ENCODE measurements at places on chromosomes 2 and 18.

DNA sequence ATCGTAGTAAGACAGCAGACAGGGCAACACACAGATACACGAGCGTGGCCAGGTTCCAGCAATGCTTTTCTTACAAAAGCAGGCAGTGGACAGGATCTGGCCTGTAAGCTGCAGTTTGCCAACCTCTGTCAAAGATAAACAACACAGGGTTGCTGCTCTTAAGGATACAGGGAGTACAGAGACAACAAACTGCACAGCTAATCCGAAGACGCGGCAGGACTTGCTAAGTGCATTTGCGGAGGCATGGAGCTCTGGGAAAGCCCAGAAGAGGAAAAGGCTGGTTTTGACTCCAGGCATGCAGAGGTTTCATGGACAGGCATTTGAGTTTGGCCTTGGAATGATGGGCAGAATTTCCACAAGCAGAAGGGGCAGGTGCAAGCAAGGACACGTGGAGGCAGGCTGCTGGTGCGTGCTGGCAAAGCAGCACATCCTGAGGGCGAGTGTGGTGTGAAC, 24.4 kb downstream of the SERTAD2 start:
- DNase-seq: no peak

DNA sequence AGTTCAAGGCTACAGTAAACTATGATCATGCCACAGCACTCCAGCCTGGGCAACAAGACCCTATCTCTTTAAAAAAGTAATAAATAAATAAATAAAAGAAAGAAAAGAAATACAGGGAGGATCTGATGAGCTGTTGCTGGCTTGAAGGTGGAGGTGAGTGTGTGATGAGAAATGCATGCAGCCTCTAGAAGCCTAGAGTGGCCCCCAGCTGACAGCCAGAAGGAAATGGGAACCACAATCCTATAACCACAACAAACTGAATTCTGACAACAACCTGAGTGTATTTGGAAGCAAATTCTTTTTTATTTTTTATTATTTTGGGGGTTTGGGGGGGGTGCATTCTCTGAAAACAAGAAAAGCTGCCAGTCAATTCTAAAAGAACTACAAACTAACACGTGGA, 14.6 kb downstream of the NOL10 start:
- DNase-seq: no peak

GRCh38 chr2:82790206-82791021, 1668.7 kb downstream of the SUCLG1 start:
- no peak for DNase-seq

DNA sequence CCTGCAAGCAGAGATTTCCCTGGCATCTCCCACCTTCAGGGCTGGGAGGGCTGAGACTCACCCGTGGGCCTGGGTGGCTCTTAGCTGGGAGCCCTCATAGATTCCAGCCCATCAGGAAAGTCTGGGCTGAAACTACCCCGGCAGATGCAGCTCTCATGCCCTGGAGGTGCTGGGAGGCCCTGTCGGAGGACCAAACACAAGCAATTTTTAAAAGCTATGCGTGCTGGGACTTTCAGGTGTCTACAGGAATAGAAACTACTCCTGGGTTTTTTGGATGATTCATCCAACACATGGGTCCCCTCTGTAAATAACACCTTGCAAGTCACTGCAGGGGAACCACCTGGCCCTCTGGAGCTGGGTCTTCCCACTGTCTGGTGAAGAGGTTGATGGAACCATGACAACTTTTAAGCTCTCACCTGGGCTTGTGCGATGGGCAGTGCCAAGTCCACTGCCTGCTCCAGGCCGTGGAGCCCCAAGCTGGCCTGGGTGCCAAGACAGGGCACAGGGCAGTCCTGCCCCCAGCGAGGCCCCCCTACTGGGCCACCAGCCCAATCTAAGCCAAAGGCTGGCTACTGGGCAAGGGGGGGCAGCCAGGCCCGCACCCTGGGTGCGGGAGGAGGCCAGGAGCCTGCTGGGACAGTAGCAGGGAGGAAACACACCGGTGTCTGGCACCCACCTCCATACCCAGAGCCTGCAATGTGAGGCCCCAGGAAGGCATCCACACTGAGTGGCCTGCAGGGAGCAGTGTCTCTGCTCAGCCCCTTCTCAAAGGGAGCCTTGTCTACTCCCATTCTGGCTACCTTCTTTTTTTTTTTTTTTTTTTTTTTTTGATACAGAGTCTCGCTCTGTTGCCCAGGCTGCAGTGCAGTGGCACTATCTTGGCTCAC, 1.1 kb upstream of the GPR55 start:
- DNase-seq: peak; percentile 88

- no peak for DNase-seq
Measured at GRCh38 chr2:144931480-144931879, 411.6 kb upstream of the ZEB2 start.

DNA sequence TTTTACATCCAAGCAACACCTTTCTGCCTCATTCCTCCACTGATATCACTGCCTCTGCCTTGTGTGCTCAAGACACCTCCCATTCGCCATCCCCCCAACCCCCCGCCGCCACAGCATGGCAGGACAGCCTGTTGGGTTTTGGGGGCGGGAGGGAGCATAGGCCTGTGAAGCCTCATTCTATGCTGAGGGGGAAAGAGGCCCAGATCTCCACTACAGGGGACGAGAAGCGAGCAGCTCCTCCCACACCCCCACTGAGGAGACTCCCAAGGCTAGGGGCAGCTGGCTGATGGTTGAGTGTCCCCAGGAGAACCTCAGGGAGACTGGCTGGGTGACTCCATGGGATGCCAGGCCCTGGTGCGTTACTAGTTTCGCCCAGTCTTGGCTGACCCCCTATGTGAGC, 214.3 kb upstream of the SIX2 start:
- no peak for DNase-seq

GRCh38 chr2:203532957-203533658, 2.0 kb downstream of the RAPH1 start:
- DNase-seq: no peak

- DNase-seq: no peak
Measured at GRCh38 chr2:159111346-159111927, 143.0 kb downstream of the TANC1 start.

DNA sequence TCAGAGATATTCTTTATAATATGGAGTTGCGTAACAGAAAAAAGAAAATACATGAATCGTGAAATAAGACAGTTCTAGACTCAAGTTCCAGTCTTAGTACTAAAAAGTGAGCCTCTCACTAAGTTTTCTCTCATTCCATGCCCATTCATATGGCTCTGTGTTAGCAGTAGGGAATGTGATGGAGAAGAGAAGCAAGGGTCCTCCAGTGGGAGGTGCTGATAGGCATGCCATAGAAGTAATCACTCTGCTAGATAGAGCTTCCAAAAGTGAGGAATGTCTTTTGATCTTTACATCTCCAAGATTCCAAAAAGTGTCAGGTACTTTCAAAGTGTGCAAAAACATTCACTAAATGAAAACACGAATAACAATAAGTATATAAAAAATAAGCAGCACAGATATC, 678.4 kb downstream of the DCDC2C start:
- no peak for DNase-seq

DNA sequence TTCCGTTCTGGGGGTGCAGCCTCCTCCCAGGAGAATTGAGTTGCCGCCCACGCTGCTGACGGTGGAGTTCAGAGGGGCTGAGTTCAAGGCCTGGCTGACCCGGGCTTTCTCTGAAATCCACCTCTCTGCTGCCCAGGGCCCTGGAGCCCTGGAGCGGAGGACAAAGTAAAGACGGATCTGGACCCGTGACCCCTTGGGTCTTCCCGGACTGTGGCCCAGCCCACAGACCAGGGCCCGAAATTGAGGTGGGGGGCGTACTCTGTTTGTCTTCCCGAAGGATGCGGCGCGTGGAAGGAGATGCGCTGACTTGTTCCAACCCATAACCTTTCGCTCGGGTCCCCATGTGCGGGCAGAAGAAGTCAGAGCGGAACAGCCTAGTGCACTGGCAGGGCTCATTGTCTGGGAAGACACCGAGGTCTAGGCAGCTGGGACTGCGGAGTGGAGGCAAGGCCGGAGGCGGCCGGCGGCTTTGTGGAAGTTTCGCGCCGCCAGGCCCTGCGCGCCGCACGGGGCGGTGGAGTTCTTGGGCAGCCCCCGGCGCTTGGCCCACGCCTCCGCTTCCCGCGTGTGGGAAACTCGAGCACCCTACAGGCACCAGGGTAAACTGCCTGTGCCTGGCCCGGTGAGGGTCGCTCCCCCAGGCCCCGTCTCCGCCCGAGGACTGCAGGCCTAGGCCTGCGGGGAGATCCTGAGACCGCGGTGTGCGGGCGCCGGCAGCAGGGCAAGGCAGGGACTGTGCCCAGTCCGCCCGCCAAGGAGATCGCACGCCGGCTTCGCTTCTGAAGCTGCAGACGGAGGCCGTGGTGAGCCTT, 9.8 kb downstream of the POU3F3 start:
- DNase-seq: no peak

- DNase-seq: no peak
Measured at GRCh38 chr2:3244486-3244885, 133.1 kb downstream of the EIPR1 start.

DNA sequence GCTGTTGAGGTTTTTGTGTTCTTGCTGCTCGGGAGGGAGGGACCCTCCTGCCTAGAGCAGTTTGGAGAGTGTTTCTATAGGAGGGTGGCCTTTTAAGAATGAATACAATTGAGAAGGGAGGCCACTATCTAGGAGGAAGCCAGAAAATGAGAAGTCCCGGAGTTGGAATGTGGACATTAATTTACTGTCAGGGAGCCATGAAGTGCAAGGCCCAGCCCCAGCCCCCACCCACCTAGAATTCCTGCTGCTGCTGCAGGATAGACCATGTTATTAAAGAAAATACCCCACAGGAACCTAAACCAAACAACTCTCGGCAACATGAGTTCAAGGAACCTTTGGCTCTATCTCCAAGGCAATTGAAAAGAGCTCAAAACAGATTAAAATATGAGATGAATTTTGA, 46.0 kb downstream of the ZBTB7C start:
- DNase-seq: no peak

GRCh38 chr2:64018701-64019082, 536 bp downstream of the VPS54 start:
- DNase-seq: no peak

GRCh38 chr2:99576775-99577174, 87.0 kb upstream of the REV1 start:
- no peak for DNase-seq

DNA sequence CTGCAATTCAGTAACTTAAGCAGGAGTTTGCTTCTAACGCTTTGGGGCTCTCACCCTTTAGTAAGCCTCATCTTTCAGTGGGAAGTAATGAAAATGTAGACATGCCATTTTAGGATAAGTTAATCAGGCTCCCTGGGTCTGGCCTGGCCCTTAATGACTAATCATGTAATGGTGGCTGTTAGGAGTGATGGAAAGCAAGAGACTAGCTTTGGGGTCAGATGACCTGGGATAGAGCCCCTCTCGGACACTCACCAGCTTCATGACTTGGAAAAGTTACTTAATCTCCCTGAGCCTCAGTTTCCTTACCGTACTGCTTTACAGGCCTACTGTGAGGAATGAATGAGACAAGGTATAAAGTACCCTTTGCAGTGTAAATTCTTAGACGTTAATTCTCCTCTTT, 194.4 kb downstream of the LPIN1 start:
- DNase-seq: no peak

DNA sequence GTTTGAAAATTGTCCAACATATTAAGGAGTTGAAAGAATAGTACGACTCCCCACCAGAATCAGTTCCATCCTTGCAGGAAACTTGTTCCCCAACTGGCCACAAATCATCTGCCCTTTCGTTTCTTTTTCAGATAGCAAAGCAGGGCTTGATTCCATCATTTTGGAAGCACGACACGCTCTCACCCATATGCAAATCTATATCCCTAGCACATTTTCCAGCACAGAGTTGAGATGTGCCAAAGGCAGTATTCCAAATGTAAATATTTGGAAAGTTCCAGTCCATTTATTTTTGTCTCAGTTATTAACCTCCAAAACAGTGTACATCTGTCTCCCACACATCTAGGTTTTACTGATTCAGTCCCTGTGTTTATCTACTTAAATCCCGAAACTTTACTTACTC, 128.8 kb upstream of the BCL2L11 start:
- no peak for DNase-seq

DNA sequence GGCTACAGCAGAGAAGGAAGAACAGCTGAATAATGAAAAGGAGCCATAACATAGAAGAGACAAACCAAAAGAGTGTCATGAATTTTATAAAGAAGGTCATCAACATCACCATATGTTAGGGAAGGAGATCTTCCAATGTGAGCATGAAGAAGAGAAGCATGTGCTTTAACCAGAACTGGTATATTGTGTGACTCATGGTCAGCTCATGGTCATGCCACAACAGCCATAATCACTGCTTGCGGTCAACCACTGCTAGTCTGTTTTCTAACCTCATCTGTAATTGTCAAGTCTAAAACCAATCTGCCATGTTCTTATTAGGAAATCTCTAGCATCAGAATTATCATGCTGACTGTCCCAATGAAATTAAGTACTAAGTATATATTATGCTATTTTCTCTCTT, 204.1 kb upstream of the VRK2 start:
- no peak for DNase-seq

DNA sequence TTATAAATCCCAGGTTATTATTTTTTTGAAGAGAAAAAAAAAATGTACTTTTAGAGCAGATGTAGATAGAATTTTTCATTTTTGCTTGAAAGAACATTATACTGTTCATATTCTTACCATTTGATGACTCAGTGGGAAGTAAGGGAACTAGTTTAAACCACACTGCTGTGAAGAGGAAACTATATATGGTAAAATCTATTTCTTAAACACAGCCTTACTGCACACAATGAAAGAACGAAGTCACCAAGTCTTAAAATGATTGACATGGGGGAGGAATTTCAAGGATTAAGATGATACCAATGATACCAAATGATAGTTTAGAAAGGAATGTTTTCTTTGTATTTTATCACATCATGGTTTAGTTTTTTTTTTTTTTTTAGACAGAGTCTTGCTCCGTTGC, 5.0 kb downstream of the ACTR2 start:
- no peak for DNase-seq

- no peak for DNase-seq
Measured at GRCh38 chr2:85516653-85517389, 22.1 kb upstream of the MAT2A start.

- DNase-seq: no peak
Measured at GRCh38 chr2:234488486-234488885, 8.4 kb downstream of the ARL4C start.
